ENCODE measurements at places on chromosomes 7 and 10.

- no peak for DNase-seq
These were observed 104.6 kb downstream of the HECTD2 start for GRCh38 chr10:91514787-91515186.

GRCh38 chr10:88409236-88409635 lies 173.9 kb downstream of the RNLS start:
- DNase-seq: no peak

- no peak for DNase-seq
These were observed 86.6 kb downstream of the PRTFDC1 start for GRCh38 chr10:24865783-24866182.

GRCh38 chr7:141201145-141201885 lies 127.5 kb downstream of the TMEM178B start:
- no peak for DNase-seq

- DNase-seq: no peak
These were observed 6.1 kb downstream of the RBM20 start for GRCh38 chr10:110650265-110650668.

DNA sequence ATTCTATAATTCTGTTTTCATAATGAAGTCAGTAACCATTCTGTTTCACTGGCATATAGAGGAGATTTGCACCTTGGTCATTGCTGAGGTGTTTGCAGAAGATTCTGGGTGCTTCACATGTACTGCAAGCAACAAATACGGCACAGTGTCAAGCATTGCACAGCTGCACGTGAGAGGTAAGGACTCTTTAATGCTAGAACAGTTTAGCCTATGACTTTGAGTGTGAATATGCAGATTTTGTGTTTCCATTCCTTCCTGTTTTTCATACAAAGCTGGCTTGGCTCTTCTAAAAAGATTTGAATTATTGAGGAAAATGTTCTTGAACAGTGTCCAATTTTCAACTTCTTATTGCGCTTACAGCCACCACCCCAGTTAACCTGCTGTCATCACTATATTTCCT lies 56.4 kb downstream of the MYPN start:
- no peak for DNase-seq

DNA sequence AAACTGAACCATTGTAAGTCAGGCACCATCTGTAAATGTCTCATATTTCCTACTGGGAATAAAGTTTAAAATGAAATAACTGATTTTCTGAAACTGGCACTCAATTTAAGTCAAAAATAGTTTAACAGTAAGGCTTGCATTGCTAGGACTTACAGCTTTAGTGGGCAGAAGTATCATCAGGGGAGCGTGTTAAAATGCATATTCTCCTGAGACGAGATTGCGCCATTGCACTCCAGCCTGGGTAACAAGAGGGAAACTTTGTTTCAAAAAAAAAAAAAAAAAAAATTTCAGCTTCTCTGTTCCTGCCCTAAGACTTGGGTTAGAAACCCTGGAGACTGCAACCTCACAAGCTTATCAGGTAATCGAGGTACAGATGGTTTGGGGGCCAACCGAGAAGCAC lies 65.4 kb downstream of the UBE3C start:
- DNase-seq: no peak

DNA sequence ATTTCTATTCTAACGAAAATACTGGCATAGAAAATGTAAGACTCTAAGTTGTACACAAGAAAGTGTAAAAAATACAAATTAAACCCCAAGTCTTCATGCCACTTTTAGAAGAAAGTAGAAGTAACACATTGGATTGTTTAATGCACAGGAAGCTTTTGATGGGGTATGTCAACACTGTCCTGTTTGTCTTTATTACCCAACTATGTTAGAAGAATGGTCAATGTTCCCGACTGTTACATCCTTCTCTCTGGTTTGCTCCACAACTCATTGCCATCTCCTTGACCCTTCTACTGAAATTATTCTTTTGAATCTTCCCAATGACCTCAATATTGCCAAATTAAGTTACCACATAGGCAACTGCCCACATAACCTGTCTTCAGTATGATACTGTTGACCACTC lies 35.8 kb downstream of the COL28A1 start:
- no peak for DNase-seq

- no peak for DNase-seq
These were observed at the start of gene FAM180A for GRCh38 chr7:135748770-135749169. FAM180A (minus strand) TSS chr7:135748813; CDS start chr7:135748580, 233 bp downstream.

- DNase-seq: no peak
These were observed 154.5 kb downstream of the SGMS1 start for GRCh38 chr10:50469288-50469687.

DNA sequence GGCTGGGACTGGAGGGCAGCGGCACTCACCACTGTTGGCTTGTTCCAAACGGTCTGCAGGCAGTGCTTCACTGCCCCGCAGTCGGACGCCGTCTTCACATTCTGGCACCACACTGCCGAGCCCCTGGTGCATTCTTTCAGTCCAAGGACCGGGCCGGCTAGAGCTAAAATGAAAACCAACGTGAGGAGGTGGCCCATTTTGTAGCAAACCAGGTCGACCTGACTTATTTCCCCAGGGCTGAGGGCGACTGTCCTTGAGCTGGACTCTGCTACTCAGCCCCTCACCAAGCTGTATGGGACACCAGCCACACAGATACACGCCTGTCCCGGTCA lies 16.7 kb downstream of the PSAP start:
- DNase-seq: no peak

DNA sequence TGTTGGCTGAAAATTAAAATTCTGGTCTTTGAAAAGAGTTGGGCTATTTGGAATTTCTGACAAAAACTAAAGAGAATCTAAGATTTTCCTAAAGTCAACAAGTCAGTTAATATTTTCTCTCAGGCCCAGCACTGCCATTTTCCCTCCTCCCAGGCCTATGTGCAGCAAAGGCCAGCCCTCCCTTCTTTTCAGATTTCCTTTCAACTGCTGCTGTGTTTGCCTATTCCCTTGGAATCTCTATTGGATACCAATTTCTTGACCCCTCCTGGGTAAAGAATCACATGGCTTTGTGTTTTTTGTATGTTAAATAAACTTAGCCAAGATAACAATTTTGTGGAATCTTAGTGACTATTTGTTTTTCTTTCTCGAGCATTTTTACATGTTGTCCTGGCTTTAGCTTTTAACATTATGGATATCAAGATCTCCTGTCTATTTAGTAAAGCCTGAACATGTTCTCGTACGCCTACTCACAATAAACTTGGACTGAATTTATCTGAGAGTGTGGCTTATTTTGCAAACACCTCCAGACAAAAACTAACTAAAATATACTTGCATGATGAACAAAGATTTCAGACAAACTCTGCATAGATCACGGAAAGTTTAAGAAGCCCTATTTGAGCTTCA lies 19.9 kb downstream of the MACC1 start:
- DNase-seq: no peak

DNA sequence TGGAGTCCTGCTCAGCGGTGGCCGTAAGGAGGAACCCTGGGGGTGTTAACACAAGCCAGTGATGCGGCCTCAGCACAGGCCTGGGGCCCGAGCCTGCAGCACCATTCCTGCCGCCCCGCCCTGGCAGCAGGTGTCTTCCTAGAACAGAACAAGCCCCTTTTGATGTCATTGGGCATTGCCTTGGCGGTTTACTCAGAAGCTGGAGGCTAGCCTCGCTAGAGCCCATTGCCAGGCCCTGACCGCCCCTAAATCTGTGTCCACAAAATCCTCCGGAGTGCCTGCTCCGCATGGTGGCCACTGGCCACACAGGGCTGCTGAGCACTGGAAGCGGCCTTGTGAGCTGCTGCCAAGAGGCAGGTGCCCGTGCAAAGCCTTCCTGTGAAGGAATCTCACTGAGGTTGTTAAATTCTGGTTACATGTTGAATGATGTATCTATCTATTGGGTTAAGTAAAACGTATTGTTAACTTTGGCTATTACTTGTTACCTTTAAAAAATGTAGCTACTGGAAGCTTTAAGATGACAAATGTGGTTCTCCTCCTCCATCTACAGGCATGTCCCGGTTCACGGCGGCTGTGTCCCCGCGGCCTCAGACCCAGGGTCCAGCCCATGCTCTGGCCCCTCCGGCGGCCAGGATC lies 1.2 kb upstream of the INPP5A start:
- DNase-seq: peak; percentile 19

DNA sequence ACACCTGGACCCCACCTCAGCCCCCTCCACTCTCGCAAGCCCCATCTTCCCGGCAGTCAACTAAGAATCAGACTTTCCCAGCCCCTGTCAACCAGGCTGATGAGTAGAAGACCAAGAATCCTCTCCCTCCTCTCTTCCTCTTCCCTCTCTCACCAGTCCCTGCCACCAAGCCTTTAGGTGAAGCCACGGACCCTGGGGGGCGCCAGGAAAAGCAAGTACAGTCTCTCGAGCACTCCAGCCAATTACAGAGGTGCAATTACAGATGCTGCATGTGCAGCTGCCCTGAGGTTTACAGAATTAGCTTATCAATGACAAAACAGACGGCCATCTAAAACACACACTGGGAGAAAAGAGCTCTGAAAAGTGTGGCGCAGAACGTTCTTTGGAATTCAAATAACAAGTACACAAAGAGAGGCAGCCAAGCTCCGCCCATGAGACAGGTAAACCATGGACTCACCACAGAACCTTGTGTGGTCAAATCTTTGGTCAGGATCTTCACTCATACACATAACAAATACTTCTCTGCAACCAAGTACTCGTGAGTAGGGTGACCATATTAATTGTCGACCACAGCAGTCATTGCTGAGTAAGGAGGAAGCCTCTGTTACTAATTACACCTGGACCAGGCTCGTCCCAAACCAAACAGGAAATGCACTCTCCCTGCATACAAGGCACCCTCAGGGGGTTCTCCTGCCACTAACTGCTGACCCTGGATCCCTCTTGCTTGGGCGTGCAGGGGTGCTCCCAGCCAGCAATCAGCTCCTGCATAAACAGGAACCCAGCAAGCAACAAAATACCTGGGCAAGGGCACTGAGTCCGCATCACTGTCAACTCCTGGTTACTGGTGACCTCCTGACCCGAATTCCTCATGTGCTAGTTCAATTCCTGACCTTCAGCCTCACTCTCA lies 189.2 kb downstream of the FAM107B start:
- no peak for DNase-seq

GRCh38 chr10:86964061-86964846 lies 4.0 kb upstream of the ADIRF start:
- DNase-seq: no peak

- DNase-seq: no peak
These were observed 1.7 kb upstream of the VGF start for GRCh38 chr7:101166909-101167644.

DNA sequence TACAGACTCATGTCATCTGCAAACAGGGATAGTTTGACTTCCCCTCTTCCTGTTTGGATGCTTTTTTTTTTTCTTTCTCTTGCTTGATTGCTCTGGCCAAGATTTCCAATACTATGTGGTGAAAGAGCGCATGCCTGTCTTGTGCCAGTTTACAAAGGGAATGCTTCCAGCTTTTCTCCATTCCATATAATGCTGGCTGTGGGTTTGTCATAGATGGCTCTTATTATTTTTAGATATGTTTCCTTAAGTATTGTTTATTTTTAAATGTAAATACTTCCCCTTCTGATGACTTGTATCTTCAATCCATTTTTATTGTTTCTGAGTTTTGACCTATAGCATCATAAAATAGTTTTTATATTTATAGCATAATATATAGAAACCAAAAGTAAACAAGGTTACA lies 17.9 kb downstream of the FAM237B start:
- no peak for DNase-seq

DNA sequence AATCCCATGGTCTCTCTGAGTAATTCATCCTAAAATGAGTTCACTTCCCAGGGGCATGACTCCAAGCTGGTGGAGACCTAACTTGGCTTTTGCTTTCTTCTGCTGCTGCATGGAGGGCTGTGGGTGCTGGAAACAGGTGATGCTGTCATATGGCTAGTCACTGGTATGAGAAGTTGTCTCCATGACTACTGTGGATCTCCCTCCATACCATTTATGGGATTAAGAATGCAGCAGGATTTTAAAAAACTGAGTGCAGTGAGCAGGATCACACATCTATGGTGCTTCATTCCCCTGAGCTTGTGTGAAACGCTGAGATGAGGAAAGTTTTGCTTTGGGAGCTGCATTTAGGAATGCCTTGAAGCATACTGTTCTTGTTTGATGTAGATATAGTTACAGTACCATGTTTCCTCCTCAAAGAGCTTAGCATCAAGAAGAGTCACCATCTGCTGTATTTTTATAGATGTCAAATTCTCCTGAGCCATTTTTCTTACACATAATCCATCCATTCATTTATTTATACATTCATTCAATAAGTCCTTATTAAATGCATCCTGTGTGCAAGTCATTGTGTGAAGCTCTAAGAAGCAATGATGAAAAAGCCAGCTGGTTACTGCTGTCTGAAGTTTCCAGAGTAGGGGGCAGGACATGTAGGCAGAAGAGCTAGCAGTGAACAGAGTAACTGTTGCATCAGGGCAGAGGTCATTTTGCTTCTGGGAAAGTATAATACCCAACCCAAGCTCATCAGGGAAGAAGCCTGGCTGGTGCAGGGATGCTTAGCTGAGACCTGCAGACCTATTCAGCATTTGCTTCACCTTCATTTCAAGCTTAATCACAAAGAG lies 534.8 kb downstream of the AUTS2 start:
- no peak for DNase-seq

DNA sequence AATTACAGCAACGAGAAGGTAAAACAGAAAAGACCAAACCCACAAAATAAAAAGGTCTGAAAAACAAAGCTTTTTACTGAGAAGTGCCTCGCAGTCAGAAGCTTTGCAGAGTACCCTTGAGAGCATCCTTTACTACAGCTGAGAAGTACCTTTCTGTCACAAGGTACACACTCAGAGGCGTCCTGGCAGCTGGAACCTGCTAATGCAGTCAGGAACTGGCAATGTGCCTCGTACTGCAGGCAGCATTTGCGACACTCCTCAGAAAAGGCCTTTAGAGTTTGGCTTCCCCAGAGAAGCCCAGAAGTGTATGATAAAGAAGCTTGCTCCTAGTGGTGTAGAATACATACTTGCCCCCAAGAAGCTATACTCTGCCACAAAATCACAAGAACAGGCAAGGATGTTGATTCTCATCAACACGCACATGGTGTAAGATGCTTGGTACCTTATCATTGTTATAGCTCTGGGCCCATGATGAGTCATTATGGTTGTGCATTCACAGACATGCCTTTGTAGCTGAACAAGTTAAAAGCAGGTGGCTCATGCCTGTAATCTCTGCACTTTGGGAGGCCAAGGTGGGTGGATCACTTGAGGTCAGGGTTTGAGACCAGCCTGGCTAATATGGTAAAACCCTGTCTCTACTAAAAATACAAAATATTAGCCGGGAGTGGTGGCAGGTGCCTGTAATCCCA lies 2.0 kb upstream of the GTPBP4 start:
- DNase-seq: no peak

Measured in Kasumi-1 (cell line).